Skeletal muscle cell (primary cell): ENCODE measurements at places on chromosomes 7 and 10.

GRCh38 chr7:131109011-131109758 lies 218.5 kb upstream of the MKLN1 start:
- DNase-seq: no peak

DNA sequence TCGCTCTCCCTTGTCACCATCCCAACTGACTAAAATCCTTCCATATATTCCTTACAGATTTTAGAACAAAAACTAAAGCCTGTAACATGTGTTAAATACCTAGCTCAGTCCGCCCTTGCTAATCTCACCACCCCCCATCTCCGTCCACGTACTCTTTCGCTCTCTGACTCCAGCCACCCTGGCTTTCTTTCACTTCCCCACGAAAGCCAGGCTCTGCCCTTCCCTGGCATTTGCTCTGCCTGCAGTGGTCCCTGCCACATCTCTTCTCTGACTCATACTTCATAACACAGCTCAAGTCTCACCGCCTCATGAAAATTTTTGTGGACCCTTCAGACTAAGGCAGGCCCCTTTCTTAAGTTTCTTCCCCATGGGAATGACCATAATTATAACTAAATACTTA lies 11.7 kb upstream of the GPAM start:
- DNase-seq: no peak

DNA sequence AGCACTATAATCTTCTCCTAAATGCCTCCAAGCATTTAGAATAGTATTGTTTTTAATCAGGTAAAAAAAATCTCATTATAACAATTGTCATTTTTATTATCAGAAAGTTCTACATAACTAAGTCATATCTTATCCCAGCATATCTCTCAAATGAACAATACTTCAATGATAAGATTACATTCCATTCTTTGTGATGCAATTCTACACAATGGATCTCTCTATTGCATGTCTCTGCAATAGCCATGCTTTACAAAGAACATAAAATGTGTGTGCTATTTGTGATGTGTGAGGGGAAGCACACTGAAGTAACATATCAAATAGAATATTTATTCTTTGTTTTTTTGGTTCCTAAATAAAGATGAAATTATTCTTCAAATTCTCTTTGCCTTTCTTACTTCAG lies 195.7 kb downstream of the TSPAN12 start:
- DNase-seq: no peak

DNA sequence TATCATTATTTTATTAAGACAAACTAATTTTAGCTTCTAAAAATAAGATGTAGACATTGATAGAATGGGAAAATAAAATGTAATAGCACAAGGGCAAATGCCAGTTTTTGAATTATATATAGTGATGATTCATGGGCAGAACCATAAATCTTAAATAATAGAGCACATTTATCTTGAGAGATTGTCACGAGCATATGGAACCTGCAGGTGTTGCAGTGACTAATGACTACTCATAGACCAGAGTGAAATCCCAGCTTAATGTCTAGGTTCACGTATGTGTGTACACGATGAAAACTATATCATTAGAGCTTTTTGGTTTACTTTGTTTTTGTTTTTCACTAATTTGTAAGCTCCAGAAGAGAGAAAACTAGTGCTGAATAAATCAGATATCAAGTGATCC lies 150.2 kb upstream of the CACNA2D1 start:
- no peak for DNase-seq

DNA sequence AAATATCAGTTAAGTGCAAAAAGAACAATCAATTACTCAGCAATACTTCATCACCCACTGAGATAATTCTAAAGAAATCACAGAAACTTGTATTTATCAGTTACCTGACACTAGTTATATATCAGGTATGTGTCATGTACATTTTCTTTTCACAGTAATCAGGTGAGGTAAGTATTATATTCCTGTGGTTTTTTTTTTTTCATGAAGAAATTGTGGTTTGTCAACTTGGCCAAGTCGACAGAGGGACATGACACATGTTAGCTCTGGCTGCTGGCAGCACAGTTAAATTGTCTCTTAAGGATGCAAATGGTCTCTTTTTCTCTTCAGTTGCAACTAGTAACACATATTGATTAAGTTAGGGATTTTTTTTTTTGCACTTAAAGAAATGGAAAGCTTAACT lies 13.7 kb upstream of the GPR141 start:
- no peak for DNase-seq

- DNase-seq: no peak
Observed at GRCh38 chr10:62244785-62245467, 23.7 kb downstream of the RTKN2 start.

GRCh38 chr7:87056346-87056745 lies 3.1 kb downstream of the ELAPOR2 start:
- DNase-seq: no peak

DNA sequence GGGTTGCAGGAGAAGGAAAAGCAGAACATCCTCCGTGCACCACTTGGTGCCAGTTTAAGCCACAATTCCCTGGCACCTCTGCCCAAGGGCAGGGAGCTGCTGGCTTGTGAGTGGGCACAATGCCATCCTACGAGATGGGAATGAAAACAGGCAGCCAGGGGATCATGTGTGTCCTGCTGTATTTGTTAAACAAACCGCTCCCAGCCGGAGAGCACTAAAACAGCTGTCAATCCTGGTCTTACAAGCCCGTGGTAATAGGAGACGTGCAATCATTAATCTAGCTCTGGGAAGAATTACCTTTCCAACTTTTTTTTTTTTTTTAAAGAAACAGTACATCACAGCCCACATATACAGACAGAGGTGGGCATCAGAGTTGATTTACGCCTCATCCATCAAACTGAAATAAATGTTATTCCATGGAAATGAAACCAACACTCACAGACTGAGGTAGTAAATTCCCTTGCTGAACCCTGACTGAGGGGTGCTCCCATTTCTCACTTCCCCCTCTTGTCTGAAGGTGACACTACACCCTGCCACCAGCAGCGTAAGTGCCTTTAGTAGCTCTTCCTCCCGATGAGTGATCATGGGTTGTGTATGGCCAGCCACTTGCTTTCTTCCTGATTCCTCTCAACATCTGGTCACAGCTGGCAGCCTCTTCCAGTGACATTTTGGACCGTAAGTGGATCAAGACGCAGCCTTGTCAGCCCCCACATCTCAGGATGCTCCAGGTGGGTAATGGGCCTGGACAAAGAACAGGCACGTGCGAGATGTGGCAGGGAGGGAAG lies 143.8 kb downstream of the TEX36 start:
- DNase-seq: no peak

- DNase-seq: no peak
Observed at GRCh38 chr7:84196084-84196503, 1.5 kb upstream of the SEMA3A start.

GRCh38 chr10:123571978-123572377 lies 94.2 kb upstream of the GPR26 start:
- no peak for DNase-seq

DNA sequence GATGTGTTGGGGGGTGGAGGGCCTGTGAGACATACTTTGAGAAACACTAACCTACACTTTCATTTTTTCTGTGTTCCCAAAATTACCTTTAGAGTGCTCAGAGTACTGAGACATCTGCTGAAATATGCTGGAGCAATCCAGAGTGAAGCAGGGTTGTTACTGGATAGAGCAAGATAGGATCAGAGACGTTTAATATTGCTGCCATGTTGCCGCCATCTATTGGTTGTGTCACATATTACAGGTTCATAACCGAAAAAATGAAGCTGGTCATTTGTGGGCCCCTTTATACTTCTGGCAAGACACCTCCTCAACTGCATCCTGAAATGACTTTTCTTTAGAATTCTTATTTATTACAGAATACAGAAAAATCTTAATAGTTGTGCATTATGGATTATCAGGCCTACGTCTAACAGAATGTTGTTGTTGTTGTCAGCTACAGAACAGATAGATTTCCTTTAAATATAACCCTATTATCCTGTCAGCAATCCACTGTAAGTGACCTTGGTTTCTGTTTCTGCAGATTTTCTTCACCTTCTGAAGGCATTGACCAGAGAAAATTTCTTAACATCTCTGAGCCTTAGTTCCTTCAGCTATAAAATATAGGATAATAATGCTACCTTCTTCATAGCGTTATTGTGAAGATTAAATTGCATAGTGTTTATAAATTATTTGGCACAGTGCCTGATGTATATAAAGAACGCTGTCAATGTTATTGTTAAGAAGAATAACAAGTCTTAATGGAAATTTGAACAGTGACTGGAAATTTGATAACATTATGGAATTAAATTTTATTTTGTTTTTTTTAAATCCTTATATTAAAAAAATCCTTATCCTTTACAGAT lies 16.2 kb upstream of the DLD start:
- no peak for DNase-seq
